ENCODE measurements at places on chromosomes 13 and 19. TPM values are rescaled to one million over a fixed set of nuclear protein-coding genes. Genes with fewer than 3 reads are reported as not detected.

DNA sequence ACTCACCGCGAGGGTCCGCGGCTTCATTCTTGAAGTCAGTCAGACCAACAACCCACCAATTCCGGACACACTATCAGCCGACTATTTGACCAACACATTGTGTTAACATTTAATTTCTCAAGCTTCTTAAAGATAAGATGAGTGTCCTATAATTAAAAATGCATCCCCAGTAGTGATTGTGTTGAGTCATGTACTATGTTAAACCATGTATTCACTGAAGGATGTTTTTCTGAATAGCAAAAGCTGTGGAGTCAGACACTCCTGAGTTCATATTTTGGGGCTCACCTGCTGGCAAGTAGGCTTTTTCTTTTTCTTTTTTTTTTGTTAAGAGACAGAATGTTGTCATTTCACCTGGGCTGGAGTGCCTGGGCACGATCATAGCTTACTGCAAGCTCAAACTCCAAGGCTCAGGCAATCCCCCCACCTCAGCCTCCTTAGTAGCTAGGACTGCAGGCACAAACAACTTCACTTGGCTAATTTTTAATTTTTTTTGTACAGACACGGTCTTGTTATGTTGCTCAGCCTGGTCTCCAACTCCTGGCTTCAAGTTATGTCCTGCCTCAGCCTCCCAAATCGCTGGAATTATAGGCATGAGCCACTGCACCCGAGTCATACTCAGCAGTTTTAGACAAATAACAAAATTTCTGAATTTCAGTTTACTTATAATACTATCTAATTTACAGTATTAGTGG, 606.9 kb downstream of the PCDH9 start:
- DNase-seq = no peak

DNA sequence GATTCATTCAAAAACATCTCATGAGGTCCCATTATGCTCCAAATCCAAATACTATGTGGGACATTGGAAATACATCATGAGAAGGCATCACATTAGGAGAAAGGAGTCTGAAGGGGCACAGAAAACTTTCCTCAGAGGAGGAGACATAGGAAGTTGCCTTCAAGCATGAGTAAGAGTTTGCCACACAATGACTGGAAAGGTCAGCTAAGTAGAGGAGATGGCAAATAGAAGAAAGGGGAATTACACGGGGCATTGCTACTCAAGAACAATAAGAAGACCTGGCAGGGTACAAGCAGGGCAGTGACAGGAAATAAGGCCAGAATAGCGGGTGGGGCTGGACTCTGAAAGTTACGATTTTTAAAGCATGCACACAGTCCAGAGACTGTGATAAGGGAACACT, 231.6 kb downstream of the SPRY2 start:
- DNase-seq = no peak

Gene OR10H1
- total RNA-seq = not detected

Gene KLK4
- total RNA-seq = 1.1 TPM

Gene PSG1
- total RNA-seq = not detected

DNA sequence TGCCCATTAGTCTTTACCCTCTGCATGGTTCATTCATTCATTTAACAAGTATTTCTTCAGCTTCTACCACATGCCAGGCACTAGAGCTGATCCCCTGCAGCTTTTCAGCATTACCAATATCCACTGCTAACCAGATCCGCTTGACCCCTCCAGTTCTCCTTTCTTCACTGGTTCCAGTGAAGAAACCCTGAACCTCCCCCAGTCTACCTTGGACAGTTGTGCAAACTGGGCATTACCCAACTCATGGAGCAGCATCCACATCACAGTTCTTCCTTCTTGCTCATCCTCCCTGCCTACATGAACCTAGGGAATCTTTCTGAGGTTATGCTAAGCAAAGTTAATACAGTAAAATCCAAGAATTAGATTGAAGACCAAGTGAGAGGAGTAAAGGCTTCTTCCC, 78.7 kb upstream of the SERP2 start:
- DNase-seq = no peak

- DNase-seq = peak; percentile 72
Observed at GRCh38 chr19:48836089-48837017, at the start of gene HSD17B14. Gene HSD17B14 (minus strand): TSS chr19:48836491. CDS start chr19:48836411, 80 bp downstream.

DNA sequence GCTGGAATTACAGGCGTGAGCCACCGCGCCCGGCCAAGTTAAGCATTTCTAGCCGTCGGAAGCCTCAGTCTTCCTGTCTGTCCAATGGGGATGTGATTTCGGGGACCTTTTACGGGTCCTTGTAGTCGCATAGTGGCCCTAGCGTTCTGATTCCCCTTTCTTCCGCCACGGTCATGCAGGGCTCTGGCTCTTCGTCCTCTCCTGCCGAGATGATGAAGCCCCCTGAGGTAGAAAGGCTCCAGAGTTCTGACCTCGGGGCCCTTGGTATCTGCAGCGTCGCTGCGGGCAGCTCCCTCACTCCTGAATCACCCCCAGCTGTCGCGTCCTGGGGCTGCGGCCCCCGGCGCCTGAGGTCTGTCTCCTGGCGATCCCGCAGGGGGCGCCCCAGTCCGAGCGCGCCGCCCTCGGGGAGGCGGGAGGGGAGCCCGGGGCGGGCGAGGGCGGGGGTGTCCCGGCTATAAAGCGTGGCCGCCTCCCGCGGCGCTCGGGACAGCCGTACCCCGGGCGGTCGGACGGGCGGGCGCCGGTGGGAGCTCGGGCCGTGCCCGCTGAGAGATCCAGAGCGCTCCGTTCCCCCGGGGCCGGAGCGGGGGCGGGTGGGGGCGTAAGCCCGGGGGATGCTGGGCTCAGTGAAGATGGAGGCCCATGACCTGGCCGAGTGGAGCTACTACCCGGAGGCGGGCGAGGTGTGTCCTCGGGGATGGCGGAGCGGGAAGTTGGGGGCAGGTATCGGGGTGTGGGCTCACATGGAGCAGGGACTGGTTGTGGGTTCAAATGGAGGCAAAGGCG, at the start of gene FOXA3:
Gene FOXA3, plus strand, starts transcription at position 487 of the 789 bp plus-strand sequence. Its CDS starts 131 bp downstream, at position 618.
- DNase-seq = peak; percentile 66

DNA sequence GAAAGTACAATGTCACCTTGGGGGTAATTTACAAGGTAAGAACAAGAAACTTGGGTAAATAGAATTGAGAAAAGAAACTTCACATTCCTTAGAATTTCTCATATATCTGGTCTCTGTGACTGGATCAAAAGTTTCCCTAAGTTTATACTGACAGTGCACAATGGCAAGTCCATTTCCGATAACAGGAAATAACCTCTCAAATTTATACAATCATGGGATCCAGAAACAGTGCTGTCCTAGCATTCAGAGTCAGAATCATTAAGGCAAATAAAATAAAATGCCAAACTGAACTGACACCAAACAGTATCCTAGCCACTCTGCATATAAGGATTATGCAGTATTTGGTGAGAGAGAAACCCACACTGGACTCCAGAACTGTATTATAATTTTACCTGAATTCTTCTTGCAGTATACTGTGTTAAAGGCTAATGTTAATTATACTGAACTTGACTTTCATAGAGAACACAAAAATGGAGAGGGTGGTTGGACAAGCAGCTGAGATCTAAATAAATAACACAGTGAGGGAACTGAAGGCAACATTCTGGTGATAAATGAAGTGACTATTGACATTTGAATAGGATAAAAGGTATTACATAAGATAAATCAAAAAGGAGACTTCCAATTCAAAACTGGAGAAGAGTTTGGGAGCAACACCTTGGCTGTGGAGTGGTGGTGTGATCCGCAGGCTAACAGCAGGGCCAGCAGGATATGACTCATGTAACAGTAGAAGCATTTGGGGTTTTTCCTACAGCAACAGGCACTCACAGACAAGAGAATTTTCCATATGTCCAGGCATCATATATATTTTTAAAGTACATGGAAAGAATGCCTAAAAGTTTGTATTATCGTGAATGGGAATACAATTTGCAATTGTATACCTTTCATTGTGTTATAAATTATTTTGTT, 932.5 kb upstream of the MIR17HG start:
- DNase-seq = no peak

Gene GJB2
- 6.4 TPM for total RNA-seq

Gene RCBTB2
- 19.7 TPM for total RNA-seq

GRCh38 chr19:1245494-1246264, 2.7 kb upstream of the MIDN start:
- DNase-seq = no peak

DNA sequence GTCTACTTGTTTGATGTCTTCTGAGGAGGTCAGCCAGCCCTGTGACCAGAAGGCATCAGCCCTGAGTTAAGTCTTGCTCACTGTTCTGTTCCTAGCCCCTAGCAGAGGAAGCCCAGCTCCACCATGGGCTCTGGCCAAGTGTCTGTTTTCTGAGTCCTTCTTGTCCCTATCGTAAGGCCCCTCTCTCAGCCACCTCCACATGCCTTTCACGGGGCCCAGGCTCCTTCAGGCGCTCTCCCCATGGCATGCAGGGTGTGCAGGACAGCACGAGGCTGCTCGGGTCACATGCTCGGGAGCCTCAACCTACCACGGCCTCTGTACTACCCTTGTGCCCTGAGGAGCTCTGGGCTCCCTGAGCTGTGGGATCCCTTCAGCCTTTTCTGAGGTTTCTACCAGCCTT, 47.8 kb upstream of the LATS2 start:
- no peak for DNase-seq

DNA sequence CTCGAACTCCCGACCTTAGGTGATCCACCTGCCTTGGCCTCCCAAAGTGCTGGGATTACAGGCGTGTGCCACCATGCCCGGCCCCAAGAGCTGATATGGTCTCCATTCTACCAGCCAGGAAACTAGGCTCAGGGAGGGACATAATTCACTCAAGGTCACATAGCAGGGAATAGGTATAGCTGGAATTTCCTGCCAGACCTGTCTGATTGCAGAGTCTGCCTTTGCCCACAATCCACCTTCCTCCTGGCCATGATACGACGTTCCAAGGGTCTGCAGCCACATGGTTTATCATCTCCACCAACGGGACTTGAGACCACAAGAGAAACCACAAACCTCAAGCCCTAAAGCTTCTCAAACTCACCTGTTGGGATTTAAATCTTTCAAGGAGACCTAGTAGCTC, 32.0 kb downstream of the ZNRF4 start:
- no peak for DNase-seq

Gene FREM2
- 9.2 TPM for total RNA-seq

GRCh38 chr19:9309974-9310446, 372 bp upstream of the ZNF699 start:
- peak; percentile 95 for DNase-seq

Gene ZNF99
- total RNA-seq = 0.49 TPM

Gene FBXL12
- 24.9 TPM for total RNA-seq

GRCh38 chr19:646779-647565, 7.3 kb downstream of the FGF22 start:
- no peak for DNase-seq

- no peak for DNase-seq
Observed at GRCh38 chr19:20662421-20663105, 1.2 kb upstream of the ZNF626 start.

GRCh38 chr13:21420706-21421105, 38.4 kb downstream of the ZDHHC20 start:
- DNase-seq = no peak

DNA sequence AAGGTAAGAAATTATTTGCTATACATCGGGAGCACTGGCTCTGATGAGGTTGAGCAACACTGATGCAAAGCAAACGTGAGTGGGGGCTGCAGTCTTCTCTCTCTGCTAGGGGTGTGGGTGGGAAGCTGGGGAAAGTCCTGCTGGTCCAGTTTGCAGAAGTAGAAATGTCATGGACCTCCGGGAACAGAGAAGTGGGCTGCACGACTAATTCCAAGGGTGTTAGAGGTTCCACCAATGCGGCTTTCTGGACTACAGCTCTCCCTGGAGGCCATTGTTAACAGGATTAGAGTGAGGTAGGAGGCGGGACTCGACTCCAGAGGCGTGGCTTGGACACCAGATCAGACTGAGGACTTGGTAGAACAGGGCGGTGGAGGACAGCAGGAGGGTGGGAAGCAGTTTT, 5.7 kb upstream of the FBXO27 start:
- DNase-seq = no peak

GRCh38 chr19:21883516-21883915, 47.5 kb upstream of the ZNF43 start:
- no peak for DNase-seq

DNA sequence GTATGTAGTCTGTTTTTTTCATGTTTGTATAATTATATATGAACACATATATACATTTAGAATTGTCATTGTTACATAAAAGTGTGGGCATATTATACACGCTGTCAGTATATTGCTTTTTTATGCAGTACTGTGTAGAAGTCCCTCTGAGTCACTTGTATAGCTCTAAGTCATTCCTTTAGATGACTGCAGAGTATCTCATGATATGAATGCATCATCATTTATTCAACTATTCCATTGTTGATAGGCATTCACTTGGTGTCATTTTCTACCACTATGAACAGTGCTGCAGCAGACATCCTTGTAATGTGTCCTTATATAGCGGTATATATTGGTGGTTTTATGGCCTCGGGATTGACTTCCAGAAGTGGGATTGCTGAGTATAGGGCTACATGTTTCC, 15.3 kb downstream of the RFXAP start:
- no peak for DNase-seq

Gene A1BG
- total RNA-seq = 13.3 TPM

DNA sequence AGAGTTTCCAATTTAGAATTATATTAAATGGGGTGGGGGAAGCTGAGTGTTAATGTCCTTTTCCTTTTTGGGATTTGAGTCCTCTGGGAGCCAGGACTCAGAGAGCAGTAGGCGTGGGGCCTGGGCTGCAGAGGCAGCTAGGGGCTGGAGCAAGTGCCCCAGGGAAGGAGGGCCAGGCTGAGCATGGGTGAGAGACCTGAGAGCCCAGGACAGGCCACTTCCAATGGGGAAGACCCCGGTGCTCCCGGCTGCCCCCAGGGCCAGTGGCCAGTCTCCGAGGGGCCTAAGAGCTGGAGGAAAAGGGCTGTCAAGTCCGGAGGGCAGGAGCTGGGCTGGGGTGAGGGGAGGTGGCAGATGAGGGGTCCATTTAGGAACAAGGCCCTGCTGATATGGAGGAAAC, 371.5 kb downstream of the ZNF536 start:
- DNase-seq = no peak

Gene MCEMP1
- 2.6 TPM for total RNA-seq

DNA sequence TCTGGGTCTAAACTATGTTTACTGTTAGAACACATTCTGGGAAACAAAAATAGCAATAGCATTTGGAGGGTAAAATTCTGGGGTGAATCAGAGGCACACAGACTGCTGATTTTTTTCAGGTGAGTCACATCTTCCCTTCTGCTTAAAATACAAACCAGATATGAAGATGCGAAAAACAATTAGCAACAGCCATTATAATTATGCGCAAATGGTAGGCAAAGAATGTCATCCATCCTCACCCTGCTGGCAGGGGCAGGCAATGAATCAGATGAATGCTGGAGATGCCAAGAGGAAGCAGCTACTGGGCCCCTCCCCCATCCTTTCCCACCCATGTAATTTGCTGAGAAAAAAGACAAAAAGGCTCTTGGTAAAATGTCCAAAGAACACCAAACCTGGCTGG, 282.9 kb downstream of the KLF5 start:
- DNase-seq = no peak

Gene IQCN
- total RNA-seq = 12.7 TPM

- DNase-seq = no peak
Observed at GRCh38 chr19:28847468-28847867, 365.5 kb downstream of the UQCRFS1 start.

DNA sequence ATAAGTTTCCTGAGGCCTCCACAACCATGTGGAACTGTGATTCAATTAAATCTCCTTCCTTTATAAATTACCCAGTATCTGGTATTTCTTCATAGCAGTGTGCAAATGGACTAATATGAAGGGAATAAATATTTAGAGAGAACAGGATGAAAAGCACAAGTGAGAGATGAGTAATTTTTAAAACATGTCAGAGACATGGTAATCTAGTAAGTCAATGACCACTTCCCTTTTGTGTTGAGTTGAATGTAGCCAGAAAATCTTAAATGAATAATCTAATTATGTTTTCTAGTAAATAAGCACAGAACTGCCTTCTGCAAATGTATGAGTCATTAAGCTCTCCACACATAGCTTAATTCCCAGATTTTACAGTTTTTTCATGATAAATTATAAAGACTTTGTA, 524.1 kb upstream of the SLITRK5 start:
- DNase-seq = no peak
